ENCODE measurements at places on chromosomes 5 and 9.

GRCh38 chr9:81423589-81424326, 265.6 kb downstream of the TLE1 start:
- no peak for DNase-seq

GRCh38 chr9:81372628-81373191, 316.6 kb downstream of the TLE1 start:
- DNase-seq: no peak

DNA sequence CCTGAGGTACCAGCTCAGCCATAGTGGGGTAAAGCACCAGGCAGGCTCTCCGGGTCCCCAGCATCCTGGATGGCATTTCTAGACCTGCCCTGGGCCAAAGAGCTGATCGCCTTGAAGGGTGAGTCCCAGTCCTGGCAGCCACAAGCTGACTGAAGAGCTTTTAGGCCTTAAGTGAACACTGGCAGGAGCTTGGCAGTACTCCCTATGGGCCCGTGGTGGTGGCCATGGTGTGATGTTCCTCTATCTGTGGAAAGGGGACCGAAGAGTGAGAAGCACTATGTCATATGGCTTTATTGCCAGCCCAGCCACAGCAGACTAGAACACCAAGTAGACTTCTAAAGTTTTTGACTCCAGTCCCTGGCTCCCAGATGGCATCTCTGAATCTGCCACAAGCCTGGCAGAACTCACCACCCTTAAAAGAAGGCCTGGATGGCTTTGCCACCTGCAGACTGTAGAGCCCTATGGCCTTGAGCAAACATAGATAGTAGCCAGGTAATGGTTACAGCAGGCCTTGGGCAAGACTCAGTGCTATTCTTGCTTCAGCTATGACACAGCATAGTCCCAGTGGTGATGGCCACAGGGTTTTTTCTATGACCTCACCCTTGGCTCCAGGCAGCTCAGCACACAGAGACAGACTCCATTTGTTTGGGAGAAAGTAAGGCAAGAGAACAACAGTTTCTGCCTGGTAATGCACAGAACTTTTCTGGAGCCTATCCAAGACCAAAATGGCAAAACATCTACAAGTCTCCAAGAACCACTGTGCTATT, 801.5 kb upstream of the DMAC1 start:
- no peak for DNase-seq

DNA sequence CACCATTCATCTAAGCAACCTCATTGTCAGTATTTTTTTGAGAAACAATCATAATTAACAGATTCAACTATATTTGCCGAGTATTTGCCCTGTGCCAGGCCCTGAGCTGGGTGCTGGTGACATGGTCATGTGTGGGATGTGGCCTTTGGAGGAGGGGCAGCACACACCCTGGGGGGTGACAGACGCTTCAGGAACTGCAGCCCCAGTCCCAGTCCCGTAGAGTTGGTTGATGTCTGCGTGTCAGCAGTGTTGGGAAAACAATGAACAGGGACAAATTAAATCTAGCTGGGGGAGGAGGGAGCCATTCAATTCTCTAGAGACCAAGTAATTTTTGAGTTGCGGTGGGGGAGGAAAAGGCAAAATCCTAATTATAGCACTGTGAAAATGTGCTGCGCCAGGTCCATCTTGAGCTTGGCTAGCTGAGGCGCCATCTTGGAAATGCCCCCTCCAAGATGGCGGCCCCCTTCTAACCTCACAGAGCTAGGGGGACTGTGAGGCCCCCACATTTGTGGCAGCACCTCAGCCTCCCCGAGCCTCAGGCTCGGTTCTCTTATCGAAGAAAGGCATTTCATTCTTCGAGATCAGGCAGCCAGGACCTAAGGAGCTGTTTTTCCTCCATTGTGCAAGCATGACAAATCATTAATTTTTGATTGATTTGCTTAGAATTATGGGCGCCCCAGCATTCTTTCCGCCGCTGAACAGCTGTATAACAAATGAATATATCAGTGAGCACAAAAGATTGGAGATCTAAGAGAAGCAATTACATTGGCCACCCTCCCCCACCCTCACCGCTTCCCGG, 87.8 kb downstream of the ZNF618 start:
- DNase-seq: no peak

- no peak for DNase-seq
These were observed 66.2 kb upstream of the ADCY2 start for GRCh38 chr5:7329712-7330111.

GRCh38 chr5:176702671-176703641, 55.7 kb downstream of the TSPAN17 start:
- peak; percentile 11 for DNase-seq

- DNase-seq: no peak
These were observed 115.3 kb downstream of the UNC13B start for GRCh38 chr9:35277171-35277520.

- no peak for DNase-seq
These were observed 21.5 kb downstream of the INIP start for GRCh38 chr9:112696461-112696860.

DNA sequence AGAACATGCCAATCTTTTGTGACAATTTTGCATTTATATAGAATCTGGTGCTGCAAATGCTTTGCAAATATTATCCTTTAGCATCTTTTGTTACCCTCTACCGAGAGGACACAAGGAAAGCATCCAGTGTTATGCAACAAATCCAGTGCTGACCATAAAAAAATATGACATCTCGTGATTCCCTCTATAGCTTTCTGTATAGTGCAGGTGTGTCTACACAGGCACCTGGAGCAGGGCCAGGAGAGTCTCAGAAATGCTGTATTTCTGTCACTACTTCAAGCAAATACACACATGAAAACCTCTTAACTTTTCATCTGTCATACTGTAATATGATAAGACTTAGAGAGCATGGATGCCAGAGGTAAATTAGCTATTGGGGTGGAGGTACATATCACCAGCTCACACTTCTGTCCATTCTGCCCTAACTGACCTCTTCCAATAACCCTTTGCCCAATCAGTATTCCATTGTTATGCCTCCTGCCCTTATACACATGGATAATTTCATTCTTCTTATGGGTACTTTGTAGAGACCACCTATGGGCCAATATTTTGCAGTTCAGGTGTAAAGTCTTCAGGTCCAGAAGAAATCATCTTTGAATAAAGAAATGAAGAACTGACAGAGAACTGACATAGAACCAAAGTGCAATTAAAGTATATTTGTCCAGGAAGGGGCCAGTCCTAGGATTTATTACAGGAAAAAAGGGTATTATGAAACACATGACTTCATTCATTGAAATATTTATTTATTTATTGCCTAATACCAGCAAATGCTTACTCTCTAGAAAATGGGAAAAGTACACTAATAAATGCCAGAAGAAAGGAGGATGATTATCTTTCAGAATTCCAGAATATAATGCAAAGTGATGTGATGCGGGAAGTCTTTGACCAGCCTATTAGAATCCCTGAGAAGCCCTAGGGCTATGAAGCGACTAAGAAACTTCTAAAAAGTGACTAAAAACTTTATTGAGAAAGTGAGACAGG, 106.5 kb downstream of the EPB41L4A start:
- no peak for DNase-seq

- DNase-seq: no peak
These were observed 34.4 kb downstream of the CFAP90 start for GRCh38 chr5:7816535-7816901.

GRCh38 chr5:170270293-170271069, 27.1 kb downstream of the LCP2 start:
- no peak for DNase-seq

GRCh38 chr9:93049491-93049890, 9.0 kb upstream of the SUSD3 start:
- DNase-seq: no peak

DNA sequence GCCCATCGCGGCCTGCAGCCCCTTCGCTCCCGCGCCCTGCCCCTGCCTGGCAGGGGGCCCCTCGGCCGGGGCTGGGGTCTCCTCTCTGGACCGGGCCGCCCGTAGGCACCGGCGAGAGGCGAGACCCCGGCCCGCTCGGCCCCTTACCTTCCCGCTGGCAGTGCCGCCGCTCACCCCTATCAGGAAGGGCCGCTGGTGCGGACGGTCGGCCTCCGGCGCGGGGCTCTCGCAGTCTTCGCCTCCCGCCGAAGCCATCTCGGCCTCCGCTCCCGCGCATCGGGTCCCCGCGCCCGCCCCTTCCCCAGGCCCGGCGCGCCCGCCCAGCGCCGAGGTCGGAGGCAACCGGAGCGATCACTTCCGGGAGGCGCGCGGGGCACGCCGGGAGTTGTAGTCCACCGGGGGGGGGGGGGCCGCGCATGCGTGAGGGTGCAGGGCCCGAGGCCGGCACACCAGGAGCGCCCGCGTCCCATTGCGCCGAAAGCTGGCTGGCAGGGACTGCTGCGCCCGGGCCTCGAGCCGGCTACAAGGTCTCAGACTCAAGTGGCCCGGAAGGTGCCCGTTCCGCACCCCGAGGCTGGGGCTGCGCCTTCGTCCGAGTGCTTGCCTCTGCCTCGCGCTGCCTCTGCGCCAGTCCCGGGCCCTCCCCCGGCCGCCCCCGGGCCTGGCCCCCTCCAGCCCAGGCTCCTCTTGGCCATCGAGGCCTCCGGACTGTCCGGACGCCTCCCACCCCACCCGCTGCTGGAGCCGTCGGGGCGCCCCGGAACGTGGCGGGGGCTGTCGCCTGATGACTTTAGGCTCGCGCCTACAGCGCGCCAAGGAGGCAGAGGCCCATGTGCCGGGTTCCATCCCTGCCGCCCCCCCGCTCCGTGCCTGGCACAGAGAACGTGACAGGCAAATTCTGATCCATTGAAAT, at the start of gene UCK1:
TSS of gene UCK1 (minus strand) at position 344 of the 913 bp plus-strand sequence. CDS start at position 255, 89 bp downstream.
- peak; percentile 92 for DNase-seq

GRCh38 chr5:107868650-107869409, 198.1 kb upstream of the EFNA5 start:
- DNase-seq: no peak

- no peak for DNase-seq
These were observed 23.6 kb downstream of the TICAM2 start for GRCh38 chr5:115578657-115579056.

DNA sequence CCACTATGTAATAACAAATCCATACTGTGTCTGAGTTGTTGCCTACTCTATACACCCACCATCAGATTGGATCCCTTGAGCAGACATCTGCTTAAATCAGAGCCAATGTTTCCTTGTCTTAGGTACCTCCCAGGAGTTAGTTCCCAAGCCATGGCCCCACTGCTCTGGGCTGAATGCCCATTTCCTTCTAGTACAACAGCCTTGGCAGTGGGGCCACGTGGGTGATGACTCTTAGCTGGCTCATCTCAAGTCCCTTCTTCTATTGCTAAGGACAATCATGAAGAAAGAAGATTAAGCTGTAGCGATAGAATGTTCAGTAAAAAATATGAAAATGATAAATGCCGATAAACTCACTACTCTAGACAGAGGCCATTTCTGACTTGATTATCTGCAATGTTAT, 16.6 kb downstream of the PTGR1 start:
- no peak for DNase-seq

DNA sequence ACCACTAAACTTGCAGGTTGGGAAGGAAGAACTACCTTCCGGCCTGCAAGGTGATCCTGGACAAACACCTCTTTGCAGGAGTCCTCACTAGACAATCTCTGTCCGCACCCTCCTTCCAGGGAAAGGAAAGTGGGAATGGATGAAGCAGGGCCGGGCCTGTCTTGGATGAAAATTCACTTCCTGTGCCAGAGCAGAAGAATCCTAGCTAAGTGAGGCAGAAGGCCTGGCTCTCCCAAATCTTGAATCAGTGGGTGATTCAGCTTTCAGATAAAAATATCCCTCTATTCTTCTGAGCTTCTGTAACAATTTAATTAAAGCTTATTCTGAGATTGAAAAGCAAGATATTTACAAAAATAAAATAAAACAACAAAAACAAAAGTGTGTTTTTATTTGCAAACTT, 281.9 kb upstream of the TLE4 start:
- DNase-seq: no peak

DNA sequence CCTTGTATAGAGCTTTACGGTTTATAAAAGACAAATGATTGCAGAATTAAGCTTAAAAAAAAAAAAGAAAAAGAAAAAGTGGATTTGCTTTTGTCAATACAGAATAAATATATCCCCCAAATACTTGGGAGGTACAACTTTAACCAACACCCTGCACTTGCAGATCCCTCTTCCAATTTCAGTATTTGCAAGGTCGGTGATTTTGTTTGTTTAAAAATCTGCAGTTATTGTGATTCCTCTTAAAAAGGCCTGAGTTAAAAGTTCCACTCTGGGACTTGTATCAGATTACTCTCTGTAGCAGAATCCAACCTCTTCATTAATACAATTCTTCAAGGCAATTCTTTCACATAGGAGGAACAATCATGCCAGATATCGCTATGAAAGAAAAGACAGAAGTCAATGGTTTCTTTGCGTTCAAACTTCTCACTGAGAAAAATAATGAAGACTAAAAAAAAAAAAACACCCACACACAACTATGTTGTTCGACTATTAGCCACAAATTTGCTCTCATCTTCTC, 400.9 kb downstream of the EBF1 start:
- DNase-seq: no peak

- DNase-seq: no peak
These were observed 69.0 kb downstream of the GAPVD1 start for GRCh38 chr9:125330587-125330986.

DNA sequence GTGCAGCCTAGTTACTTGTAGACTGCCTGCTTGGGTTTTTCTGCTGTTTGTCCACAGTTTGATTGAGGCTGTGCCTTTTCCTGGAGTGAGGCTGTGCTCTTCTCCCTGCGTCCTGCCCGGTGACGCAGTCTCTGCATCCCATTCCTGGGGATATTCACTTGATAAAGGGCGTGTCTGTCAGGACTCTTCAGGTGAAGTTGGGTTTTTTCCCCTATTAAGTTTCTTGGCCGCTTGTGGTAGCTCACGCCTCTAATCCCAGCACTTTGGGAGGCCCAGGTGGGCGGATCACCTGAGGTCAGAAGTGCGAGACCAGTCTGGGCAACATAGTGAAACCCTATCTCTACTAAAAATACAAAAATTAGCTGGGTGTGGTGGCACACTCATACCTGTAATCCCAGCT, 50.0 kb upstream of the SUSD3 start:
- no peak for DNase-seq

- no peak for DNase-seq
These were observed 87.0 kb downstream of the LNPEP start for GRCh38 chr5:97022898-97023297.

DNA sequence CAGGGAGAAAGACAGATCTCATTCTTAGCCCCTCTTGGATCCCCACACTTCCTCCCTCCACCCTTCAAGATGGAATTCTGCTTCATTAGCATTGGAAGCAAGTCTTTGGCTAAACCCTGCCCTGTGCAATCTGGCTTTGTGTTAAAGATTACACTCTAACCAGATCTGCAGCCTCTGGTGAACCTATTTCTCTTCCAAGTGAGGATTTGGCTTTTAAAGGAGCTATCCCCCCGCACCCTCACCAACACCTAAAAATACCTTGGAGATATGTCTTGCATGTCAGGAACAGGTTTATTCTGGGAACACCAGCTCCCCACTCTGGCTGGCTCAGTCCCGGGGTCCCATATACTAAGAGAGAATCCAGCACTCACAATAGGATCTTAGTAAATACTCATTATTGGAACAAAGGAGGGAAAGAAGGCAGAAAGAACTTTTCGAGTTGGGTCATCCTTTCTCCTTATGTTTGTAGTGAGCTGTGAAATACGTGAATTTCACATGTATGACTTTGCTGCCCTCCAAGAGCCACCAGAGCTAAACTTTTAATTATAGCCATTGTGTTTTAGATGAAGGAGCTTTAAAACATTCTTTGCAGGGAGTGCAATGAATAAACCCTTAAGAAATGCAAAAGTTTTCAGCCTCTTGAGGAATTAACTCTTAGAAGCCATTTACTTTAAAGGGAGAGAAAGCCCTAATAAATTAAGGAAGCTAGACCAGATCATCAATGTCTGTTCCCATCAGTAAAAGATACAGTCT, 53.7 kb upstream of the HRH2 start:
- DNase-seq: no peak

- no peak for DNase-seq
These were observed 539.5 kb downstream of the EBF1 start for GRCh38 chr5:158560170-158560569.

GRCh38 chr5:111259636-111260035, 35.5 kb downstream of the CAMK4 start:
- DNase-seq: no peak
